ENCODE measurements at places on chromosomes 12 and 14.

GRCh38 chr14:65689070-65689469 lies 276.5 kb downstream of the FUT8 start:
- no peak for DNase-seq

GRCh38 chr14:74960736-74961135 lies 5.3 kb upstream of the PGF start:
- DNase-seq = no peak

DNA sequence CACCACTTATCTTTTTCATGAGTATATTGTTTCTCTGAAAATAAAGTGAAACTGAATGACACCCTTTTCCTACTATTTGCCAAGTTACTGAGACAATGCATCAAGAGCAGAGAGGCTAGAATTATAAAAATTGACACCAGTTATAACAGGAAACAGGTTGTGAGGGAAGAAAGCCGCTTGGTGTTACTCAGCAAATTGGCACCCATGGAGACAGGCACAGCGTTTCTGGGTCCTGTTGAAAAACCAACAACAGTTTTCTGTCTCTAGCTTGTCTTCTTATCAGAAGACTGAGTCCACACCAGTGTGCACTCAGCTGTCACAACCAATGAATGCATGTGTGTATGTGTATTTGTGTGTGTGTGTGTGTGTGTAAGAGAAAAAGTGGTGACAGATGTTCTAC lies 267.7 kb downstream of the KCNH5 start:
- no peak for DNase-seq

DNA sequence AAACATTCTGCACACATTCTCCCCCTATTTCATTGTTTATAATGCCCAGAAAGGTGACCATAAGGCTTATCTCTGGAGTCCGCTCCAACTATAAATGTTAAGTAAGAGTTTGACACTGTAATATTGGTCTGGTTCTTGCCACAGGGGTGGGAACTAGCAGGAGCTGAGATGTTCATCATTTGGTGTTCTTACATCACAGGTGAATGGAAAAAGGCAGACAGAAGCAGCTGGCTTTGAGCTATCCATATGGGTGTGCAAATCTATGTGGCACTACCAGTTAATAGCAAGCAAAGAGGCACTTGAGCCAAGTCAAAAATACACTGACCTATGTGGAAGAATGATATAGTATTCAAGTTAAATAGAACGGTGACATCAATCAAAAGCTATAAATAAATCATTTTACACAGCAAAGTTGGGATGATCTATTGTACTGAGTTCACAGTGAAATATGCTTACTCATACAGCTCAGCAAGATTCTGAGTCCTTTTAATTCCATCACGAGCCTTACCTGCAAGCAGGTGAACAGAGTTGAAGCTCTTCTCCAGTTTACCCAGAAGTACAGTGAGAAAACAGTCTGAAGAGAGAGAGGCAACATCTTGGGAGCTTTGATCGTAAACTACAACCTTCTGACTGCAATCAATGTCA lies 43.2 kb downstream of the DUSP16 start:
- no peak for DNase-seq

DNA sequence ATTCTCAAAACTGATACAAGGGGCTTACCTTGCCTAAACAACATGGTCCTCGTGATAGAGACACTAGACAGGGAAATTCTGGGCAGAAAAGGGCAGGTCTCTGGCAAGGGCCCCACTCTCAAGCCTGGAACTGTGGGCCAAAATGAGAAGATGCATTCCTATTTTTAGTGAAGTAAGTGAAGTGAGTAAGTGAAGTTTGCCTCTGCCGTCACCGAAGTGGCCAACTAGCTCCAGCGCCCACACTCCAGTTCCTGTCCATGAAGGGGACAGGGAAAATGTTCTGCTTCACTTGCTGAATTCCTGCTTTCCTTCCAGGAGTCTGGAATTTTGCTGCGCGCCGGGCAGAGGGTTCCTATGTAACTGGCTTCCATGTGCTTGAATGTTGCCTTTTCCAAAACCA lies 1035.6 kb upstream of the TMEM132C start:
- no peak for DNase-seq

DNA sequence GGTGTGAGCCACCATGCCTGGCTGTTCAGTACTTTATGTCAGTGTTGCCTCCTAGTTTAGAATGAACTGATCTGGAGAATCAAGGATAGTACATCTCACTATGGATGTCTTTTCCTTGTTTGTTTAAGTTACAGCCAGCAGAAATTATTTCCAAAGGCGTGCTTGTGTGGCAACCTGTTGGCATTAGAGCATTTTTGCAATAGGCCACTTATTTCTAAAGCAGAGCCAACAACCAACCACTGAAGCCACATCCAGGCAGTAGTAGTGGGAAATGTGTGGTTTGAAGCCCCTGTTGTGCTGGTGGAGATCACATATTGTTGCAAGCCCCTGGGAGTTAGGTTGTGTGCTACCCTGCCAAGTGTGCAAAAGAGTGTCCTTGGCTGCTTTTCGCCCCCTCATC lies 3.7 kb downstream of the ANO6 start:
- DNase-seq = no peak

DNA sequence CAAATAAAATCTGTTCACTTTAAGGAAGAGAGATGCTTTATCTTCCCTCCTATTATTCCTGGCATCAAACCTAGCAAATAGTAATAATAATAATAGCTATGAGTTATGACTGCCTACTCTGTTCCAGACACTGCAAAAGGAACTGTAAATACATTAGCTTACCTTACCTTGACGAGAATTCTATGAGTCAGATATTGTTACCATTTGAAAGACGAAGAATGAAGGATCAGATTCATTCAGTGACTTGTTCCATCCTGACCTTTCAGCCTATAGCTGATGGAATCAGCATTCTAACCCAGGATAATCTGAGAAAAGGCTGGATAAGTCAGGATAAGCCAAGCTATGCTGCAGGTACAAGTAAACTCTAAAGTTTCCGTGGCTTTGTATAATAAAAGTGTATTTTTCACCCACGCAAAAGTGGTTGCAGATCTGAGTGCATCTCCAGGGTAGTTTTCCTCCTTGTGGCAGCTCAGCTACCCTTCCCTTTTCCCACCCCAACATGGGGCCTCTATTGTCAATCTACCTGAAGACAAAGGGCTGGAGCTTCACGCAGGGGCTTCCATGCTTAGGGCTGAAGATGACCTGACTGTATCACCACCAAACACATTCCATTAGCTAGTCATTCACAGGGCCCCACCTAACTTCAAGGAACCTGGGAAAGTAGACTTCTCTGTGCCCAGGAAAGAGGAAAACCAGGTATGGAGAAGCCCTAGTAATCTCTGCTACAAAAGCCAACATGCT lies 57.2 kb upstream of the CCND2 start:
- no peak for DNase-seq

DNA sequence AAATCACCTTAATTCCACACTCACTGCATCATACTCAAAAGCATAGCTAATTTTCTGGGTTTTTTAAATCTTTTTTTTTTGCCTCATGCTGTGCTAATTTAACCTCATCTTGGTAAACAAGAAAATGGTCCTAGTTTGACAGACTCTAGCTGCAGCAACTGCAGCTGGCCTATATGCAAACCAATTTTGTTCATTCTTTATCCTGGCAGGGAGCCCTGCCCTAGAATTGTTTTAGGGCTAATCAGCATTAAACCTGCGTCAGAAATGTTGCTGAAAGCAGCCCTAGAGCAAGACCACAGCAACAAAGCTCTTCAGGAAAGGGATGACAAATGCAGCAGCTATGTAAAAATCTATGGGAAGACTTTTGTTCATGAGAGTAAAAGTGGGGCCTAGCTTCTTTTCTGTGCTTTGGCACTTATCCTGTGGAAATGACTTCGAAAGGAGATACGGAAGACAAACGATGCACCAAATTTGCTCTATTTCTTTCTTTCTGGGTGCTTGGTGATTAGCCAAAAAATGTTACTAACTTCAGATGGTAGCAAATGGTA lies 72.2 kb downstream of the DENND5B start:
- no peak for DNase-seq

DNA sequence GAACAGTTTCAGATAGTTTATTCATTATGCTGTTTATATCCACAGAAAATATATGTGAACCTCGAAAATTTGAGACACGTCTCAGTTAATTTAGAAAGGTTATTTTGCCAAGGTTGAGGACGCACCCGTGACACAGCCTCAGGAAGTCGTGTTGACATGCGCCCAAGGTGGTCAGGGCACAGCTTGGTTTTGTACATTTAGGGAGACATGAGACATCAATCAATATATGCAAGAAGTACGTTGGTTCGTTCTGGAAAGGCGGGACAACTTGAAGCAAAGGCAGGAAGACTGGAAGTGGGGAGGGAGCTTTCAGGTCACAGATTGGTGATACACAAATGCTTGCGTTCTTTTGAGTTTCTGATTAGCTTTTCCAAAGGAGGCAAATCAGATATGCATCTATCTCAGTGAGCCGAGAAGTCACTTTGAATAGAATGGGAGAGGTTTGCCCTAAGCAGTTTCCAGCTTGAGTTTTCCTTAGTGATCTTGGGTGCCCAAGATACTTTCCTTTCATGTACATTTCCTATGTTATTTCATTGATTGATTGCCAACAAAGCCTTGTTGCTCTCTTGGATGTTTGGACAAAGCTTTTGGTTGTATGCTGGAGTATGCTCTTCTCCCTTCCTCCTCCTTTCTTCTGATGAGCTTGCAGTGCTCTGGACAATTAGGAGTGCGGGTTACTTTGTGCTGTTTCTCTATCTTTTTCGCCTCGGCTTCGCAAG lies 3.2 kb downstream of the SNAPC1 start:
- no peak for DNase-seq

DNA sequence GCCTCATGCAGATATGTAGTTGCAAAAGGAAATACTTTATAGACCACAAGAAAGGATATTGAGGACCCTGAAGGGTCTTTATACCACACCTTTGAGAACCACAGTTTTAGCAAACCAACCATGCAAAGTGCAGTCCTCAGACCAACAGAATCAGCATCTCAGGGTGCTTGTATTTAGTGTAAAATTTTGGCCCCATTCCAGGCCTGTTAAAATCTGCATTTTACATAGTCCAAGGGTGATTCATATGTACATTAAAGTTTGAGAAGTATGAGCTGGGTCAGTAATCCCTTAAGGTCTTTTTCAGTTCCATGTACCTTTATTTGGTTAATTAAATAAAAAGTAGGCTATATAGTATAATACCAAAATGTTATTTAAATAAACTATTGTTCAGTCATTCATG lies 91.2 kb downstream of the WNK1 start:
- DNase-seq = no peak

DNA sequence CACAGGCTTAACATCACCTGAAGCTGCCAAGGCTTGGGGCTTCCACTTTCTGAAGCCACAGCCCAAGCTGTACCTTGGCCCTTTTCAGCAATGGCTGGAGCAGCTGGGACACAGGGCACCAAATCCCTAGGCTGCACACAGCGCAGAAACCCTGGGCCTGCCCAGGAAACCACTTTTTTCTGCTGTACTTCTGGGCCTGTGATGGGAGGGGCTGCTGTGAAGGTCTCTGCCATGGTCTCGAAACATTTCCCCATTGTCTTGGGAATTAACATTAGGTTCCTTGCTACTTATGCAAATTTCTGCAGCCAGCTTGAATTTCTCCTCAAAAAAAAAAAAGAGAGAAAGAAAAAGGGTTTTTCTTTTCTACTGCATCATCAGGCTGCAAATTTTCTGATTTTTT lies 219.1 kb downstream of the RPL10L start:
- DNase-seq = no peak

- no peak for DNase-seq
These were observed 270.7 kb upstream of the DIO3 start for GRCh38 chr14:101290611-101291010.

GRCh38 chr14:87008965-87009364 lies 984.0 kb downstream of the GALC start:
- DNase-seq = no peak
